Adipose tissue (tissue), 3 donors: ENCODE measurements at places on chromosomes 7 and 10. TPM values are rescaled to one million over a fixed set of nuclear protein-coding genes. Genes with fewer than 3 reads are reported as not detected.

NHLRC2 gene
- polyA plus RNA-seq: 4.9 TPM

SPDYE11 gene
- not detected for polyA plus RNA-seq

LIPM gene
- 0.04 TPM for polyA plus RNA-seq

HMX3 gene
- 0.67 TPM for polyA plus RNA-seq

CC2D2B gene
- polyA plus RNA-seq: 1.5 TPM

OPN4 gene
- 0.18 TPM for polyA plus RNA-seq

PRTFDC1 gene
- polyA plus RNA-seq: 2.3 TPM

ELFN1 gene
- 5.5 TPM for polyA plus RNA-seq
